ENCODE measurements at places on chromosomes 12 and 14.

DNA sequence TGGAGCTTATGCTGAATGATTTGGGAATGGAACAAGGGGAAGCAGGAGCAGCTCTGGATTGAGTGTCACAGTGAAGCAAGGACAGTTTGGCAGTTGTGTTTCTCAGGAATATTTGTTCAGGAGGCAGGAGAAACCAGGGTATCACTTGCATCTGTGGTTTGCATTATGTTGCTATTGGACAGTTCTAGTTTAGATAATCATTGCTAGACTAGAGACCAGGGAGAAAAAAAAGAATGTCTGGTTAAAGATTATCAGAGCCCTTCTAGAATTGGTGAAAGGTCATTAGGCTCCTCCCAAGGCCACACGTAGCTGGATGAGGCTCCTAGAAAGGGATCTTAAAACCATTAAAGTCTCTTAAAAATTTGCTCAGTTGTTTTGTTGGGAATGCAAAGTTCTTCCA, 17.0 kb upstream of the SRSF5 start:
- no peak for DNase-seq

GRCh38 chr12:49932533-49933130, 17.9 kb upstream of the AQP2 start:
- DNase-seq = no peak

- no peak for DNase-seq
Measured at GRCh38 chr14:94176808-94177207, 2.7 kb downstream of the PPP4R4 start.

DNA sequence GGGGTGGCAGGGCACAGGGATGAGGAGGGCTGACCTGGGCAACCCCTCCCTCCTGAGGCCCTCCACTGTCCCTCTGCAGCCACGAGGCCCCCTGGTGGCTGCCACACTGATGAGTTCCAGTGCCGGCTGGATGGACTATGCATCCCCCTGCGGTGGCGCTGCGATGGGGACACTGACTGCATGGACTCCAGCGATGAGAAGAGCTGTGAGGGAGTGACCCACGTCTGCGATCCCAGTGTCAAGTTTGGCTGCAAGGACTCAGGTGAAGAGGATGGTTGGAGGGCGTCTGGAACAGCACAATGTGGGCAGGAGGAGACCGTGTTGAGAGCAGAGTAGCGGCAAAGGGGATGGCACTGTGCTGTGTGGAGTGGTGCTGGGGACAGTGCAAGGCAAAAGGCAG, 25.7 kb upstream of the LRP1-AS start:
- no peak for DNase-seq

DNA sequence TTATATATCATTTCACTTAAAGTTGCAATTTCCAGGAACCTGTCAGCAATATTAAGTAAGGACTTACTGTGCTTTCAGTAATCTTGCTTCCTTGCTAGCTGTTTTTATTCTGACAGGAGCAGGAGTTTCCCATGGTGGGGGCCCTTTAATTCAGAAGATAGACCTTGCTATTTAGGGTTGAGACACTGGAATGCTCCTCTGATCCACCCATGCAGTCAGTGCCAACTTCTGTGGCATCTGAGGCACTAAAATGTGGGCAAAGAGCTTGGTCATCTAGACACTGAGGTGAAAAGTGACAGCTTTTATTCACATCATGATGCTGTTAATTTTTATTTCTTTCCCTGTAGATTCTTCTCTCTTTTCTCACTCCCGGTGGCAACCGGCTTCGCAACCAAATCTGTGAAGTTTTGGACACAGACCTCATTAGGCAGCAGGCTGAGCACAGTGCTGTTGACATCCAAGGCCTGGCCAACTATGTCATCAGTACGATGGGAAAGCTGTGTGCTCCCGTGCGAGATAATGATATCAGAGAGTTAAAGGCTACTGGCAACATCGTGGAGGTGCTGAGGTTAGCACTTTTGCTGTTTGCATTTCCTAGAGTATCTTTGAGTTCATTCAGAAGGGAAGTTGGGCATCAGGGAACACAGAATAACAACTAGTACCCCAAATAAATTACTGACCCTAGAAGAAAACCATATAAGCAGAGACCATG, 18.8 kb downstream of the TCP11L2 start:
- no peak for DNase-seq

DNA sequence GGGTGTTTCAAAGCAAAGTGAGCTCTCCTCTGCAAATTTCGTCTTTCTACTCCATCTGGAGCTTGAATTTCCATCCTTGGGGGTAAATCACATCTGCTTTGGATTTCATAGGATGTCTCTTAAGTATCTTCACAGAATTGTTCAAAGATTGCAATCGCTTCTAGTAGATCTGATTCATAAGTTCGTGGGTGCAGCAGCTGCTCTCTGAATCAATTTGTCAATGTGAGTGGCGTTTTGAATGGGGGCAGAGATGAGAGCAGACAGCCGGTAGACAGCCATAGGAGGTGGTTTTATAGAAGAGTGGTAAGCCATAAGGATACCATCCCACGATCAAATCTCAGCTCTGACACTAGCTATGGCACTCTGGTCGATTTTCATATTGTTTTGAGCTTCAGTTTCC, 146.0 kb upstream of the RPH3A start:
- DNase-seq = no peak

GRCh38 chr12:57896115-57896433, 45.3 kb upstream of the ATP23 start:
- DNase-seq = no peak

GRCh38 chr14:106841701-106842100, 1315.3 kb downstream of the TMEM121 start:
- DNase-seq = no peak

- peak; percentile 3 for DNase-seq
Measured at GRCh38 chr14:93033983-93034670, 81.6 kb downstream of the ITPK1 start.

DNA sequence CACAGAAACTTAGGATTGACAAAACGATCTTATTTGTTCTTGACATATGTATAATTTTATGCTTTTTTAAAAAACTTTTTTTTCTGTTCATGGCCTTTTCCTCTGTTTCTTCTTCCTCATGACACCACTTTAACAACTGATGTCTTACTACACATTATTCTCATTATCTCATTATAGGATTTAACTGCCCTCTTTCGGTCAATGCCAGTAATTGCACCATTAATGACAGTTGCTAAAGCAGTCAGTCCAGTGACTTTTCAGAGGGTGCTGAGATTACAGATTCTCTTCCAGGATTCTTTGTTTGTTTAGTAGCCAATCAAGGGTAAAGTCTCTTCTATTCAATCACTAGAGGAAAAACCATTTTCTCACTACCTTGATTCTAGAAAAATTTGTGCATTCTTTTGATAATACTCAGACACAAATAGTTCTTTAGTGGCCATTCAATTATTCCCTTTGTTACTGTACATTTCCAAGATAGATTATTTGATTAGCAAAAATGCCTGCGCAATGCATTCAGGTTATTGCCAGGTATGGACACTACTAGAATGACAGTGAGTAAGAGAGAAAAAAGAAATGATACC, 50.1 kb downstream of the KLRG1 start:
- no peak for DNase-seq

GRCh38 chr12:15963271-15963670, 52.1 kb downstream of the DERA start:
- DNase-seq = no peak

DNA sequence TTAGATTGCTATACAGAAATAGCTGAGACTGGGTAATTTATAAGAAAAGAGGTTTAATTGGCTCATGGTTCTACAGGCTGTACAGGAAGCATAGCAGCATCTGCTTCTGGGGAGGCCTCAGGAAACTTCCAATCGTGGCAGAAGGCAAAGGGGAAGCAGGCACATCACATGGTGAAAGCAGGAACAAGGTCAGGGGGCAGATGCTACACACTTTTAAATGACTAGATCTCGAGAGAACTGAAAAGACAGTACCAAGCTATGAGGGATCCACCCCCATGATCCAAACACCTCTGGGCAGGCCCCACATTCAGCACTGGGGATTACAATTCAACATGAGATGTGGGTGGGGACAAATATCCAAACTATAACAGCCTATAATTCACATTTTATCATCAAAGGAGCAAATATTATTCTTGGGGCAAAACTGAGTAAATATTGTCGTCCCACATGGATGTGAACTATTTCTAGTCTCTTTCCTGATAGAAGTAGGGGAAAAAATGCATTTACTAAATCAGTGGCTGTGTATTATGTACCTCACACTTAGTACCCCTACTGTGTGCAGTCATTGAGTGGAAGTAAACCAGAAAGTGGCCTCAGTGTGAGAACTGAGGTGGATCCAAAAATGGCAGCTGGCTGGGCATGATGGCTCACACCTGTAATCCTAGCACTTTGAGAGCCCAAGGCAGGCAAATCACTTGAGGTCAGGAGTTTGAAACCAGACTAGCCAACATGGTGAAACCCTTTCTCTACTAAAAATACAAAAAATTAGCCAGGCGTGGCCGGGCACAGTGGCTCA, 25.4 kb upstream of the A2ML1 start:
- no peak for DNase-seq

- no peak for DNase-seq
Measured at GRCh38 chr14:75437201-75438143, 9.7 kb downstream of the JDP2 start.

DNA sequence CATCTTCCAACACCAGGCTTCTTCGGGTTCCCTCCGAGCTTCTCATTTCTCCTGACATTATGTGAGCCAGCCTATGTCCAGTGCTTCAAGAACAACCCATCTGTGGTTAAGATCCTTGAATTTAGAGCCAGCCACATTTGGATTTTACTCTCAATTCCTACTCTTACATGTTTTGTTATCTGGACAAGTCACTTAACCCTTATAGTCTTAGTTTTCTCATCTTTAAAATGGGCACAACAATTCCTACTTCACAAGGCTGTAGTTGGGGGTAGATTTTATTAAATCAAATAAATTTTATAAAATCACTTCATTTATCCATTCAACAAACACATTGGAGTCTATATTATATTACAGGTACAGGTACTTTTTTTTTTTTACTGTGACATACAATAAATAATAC, 105.5 kb upstream of the SLC38A2 start:
- no peak for DNase-seq

GRCh38 chr14:105187935-105188524, 6.9 kb upstream of the NUDT14 start:
- DNase-seq = no peak

- no peak for DNase-seq
Measured at GRCh38 chr12:14714437-14714836, 18.0 kb upstream of the GUCY2C start.

All from activated T-helper 1 cell treated with anti-CD3 and anti-CD28 coated beads, Interleukin-2, amount 50 U/mL, for 16 hours (primary cell).